ENCODE measurements at places on chromosomes 5 and 9.

GRCh38 chr5:74199436-74200210, 440.9 kb downstream of the ENC1 start:
- DNase-seq: no peak

DNA sequence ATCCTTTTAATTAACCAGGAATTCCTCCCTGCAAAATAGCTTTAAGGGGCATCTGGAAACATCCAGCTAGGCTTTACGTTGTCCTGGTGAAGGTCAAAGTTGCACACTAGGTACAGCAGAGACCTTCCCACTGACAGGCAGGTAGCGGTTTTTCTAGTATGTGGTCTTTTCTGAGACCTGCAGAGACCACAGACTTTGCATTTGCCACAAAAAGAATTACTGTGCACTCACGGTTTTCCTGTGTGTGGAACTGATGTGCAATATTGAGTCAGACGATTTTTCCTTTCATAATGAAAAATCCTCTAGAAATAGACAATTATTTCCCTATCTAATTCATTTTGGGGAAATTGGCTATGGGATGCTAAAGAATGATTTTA, 417.0 kb upstream of the ADAMTSL1 start:
- DNase-seq: no peak

- no peak for DNase-seq
Measured at GRCh38 chr5:124876566-124876965, 130.1 kb upstream of the ZNF608 start.

DNA sequence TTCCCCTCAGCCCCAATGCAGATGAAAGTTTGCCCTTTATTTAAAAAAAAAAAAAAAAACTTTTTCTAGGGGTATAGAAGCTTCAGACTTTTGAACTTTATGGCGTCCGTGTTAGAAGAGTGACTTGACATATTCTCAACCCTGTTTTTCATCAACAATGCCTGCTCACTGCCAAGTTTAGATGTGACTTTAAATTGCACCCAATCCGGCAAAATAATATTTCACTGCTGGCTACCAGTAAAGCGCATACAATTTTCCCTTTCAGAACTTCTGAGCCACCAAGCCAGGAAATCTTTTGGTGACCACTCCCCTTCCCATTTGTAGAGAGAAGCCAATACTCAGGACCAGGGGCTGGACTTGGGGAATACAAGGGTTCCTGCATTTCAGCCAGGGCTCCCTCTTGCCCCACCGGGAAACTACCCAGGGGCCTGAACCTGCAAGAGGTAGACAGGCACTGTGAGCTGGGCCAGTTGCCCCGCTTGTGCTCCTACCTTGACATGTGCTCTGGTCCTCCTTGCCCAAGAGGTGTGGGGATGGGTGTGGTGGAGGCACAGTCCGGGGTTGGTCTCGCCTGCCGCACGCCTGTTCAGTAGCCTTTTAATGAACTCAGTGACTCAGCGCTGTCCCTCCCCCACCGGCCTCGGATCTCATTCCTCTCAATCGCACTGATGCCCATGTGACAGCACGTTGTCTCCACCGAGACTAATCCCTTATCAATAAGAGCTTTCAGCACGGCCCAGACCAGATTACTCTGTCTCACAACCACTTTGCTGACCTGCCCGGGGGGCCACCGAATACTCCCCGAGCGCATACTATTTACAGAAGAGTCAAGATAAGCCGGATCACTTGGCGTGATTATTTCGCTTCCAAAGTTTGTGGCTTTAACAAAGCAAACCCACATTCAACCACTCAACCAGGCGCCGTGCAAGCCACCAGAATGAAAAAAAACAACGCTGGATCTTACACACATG, 226.4 kb downstream of the DCP2 start:
- DNase-seq: no peak

- DNase-seq: no peak
Measured at GRCh38 chr5:112245656-112246055, 173.4 kb downstream of the EPB41L4A start.

DNA sequence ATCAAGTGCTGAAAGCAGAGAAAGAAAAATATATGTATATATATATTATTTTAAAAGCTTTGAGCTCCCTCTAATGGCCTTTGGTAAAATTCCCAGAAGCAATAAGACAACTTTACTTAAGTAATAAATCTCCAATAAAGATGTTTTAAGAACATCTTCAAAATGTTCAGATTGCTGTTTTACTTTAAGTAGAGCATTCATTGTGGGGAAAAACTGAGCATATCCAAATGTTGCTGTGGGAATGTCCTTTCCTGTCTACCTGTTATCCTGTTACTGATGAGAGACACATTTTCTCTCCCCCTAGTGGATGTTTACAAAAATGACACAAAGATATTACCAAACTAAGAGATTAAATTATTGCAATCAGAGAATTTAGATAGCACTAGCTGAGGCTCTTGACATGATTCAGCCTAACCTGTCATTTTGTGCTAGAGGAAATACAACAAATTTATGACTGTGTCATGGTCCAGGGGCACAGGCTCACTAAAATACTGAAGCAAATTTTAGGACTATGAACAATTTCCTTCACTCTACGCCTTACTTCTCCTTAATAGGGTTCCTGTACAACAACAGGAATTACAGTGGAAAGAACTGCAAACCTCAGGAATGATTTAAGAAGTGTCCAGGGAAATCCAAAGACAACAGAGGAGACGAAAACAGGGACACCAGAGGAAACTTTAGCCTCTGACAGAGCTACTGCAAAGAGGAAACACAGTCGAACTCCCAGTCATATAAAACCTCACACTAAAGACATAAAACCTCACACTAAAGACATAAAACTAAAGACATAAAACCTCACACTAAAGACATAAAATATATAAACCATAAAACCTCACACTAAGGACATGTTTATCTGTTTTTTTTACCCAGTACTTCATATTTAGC, 24.3 kb upstream of the PRRC1 start:
- DNase-seq: no peak

GRCh38 chr9:30197954-30198353, 2186.5 kb upstream of the ACO1 start:
- no peak for DNase-seq
